ENCODE measurements at places on chromosomes 11 and 22.

DNA sequence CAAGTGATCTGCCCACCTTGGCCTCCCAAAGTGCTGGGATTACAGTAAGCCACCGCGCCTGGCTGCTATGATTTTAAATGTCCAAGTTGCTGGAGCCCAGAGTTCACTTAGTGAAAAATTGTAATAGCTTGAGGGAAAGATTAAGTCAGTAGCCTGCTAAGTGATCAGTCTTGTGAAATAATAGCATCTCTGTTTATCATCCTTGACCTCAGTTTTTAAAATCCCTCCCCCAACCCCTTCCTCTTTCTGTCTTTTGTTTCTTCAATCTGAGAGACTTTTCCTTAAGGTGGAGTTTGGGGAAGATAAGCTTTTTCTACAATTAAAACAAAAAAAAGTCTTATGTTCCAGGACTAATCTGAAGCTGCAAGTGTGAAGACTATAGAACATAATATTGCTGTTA, 6.4 kb downstream of the HIPK3 start:
- DNase-seq, result no peak

- no peak for DNase-seq
Measured at GRCh38 chr11:71437399-71437798, 10.8 kb downstream of the DHCR7 start.

DNA sequence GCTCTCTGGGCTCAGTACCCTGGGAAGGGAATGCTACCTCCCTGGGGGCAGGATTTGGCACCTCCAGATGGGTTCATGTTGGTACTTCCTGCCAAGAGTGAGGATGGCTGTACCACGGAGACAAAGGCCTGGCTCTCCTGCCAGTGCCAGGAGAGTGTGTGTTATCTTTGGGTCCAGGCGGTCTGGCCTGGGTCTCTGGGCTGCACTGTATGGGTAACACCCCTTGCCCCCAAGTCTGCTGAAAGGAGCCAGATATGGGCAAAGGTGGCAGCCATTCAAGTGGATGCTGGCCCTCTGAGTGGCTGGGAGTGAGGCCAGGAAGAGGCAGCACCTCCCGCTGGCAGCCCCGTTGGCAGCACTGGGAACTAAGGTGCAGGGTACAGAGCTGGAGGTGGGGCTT, 91.5 kb downstream of the NECTIN1 start:
- no peak for DNase-seq

DNA sequence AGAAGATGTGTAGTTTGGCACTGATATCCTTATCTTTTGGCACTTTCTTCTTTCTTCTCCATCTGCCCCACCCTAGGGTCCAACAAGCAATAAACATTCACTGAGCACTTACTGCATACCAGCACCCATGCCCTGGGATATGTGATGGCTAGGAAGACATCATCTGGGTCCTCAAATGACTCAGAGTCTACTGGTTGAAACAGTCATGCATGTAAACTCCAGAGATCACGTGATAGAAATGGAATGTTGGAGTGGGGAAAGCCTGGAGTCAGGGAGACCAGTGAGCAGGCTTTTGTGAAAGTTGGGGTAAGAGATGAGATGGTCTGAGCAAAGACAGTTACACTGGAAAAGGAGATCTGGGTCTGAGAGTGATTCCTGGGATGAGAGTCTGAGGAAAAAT, 724.9 kb upstream of the TENM4 start:
- no peak for DNase-seq

GRCh38 chr11:114395736-114396135, 4.6 kb downstream of the C11orf71 start:
- DNase-seq, result no peak

- DNase-seq, result no peak
Measured at GRCh38 chr11:124093330-124093729, 21.9 kb upstream of the VWA5A start.
